ENCODE measurements at places on chromosomes 16 and 17.
A peak's percentile ranks its signal among the peaks of the same experiment; 100 is the strongest.

DNA sequence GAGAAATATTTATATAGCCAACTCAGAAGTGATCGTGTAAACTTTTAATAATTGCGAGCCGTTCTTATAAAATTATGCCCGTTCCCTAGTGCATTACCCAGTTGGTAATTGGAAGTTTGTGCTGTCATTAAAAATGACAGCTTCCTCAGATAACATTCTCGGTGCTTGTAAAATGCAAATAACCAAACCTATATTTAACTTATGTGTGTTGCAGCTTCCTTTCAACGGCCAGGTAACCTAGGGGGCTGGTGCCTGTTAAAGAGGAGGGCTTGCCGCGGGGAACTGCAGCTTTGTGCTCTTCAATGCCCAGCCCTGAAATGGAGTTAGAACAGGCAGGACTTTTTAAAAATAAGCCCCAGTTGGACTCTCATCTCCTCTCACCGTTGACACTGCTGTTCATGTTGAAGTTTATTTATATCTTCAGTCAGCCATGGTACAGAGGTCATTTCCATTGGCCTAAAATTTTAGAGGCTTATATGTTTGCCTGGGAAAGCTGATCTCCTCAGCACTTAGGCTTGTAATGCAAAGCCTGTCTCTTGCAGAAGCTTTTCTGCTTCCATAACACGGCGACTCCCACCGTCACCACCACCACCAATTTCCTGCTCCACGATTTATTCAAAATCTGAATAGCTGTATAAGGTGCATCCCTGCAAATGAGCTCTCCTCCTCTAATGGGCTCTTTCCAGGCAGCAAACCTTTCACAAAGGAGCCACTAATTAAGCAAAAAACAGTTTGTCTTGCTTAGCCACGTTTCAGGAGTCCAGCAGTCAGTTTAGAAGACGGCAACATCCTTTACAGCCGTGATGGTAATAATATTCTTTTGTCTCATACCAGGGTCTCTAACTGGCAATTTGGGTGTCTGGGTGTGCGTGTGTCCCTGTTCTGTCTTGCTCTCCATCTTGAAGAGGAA lies 74.7 kb downstream of the RPA1 start:
- no peak for DNase-seq

DNA sequence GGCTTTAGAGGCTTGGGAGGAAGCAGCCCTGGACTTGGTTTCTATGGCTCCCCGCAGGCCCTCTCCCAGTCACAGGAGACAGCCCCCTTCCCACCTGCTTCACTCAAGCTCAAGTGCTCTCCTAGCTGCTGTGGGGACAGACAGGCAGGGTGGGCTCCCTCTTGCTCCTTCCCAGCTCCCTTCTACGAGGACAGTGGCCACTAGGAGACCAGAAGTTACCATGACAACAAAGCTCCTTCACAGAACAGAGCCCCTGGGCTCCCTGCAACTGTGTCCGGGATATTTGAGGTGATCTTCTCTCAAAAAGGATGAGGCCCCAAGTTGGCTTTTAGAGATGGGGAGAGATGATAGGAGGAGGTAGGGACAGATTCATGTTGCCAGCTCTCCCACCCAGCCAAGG lies 116.3 kb downstream of the AMFR start:
- no peak for DNase-seq

DNA sequence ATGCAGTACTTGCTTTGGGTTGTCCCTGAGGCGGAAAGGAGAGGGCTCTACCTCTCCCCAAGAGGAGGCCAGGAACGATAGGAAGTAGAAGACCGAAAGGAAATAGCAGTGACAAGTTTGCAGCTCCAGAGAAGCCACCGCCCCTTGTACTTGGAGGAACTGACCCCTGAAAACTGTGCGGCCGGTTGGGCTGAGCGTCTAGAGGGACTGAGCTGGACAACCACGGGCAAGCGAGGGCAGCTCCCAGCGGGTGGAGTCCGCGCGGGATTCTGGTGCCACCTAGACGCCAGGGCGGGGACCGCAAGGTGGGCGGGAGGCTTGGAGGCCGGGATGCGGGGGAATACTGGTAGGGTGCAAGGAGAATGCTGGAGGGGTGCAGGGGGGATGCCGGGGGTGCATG lies 1.3 kb upstream of the SLC6A4 start:
- DNase-seq, result no peak

DNA sequence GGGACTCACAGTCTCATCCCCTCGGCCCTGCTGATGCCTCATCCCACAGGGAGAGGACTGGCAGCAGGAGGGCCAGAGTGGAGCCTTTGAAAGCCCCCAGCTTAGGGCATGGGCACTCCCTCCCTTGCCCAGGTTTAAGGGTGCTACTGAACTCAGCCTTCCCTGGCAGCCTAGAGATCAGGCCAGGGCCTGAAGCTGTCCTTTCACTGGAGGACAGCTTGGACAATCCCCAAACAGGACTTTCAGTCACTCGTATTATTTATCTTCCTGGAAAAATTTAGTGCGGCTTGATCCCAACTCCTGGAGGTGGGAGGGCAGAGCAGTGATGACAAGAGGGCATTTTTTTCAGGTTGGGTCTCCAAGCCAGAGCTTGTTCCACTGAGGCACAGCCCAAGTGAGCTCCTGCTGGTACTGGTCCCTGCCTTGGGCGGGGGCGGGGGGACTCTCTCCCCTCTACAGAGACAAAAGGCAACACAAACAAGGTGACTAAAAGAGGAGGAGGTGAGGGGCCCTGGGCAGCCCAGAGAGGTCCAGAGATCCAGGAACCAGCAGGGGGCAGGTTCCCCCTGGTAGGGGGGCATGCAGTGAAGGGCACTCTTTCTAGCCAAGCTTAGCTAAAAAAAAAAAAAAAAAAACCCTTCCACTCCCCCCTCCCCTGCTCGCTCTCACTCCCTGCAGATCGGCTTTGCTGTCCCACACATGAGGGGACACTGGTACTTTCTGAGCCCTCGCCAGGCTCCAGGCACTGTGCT lies 1.7 kb downstream of the ZNF385C start:
- DNase-seq, result no peak

DNA sequence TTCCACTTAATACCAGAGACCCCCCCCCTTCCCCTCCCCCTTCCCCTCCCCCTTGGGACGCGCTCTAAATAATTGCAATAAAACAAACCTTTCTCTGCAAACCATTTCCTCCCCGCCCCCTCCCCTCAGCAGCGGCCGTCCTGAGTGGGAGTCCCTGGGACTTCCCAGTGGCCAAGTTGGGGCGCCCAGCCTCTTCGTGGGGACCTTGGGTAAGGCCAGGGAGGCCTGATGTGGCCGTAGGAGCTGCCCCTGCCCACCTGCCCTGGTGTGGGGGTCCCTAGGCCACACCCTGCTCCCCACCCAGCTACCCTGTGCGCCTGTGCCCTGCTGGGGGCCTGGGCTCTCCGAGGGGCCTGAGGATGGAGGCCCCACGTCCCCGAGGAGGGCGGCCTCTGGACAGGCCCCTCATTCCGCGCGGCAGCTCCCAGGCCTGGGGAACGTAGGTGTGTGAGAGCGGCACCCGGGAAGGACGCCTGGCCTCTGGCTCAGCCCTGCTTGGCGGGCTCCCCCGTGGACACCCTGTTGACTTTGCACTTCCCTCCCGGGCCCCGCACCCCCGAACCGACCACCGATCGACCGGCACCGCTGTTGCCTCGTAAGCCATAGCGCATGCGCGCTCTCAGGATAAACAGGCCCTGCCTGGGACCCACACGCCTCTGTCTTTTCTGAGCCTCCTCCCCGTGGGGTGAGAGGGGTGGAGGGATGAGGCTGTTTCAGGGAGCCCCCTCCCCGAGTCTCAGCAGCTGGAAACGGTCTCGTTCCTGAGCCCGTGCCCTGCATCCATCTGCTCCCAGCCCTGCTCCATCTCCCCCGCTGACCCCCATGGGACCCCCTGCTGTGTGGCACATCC lies 9.0 kb downstream of the NTHL1 start:
- DNase-seq, result no peak

DNA sequence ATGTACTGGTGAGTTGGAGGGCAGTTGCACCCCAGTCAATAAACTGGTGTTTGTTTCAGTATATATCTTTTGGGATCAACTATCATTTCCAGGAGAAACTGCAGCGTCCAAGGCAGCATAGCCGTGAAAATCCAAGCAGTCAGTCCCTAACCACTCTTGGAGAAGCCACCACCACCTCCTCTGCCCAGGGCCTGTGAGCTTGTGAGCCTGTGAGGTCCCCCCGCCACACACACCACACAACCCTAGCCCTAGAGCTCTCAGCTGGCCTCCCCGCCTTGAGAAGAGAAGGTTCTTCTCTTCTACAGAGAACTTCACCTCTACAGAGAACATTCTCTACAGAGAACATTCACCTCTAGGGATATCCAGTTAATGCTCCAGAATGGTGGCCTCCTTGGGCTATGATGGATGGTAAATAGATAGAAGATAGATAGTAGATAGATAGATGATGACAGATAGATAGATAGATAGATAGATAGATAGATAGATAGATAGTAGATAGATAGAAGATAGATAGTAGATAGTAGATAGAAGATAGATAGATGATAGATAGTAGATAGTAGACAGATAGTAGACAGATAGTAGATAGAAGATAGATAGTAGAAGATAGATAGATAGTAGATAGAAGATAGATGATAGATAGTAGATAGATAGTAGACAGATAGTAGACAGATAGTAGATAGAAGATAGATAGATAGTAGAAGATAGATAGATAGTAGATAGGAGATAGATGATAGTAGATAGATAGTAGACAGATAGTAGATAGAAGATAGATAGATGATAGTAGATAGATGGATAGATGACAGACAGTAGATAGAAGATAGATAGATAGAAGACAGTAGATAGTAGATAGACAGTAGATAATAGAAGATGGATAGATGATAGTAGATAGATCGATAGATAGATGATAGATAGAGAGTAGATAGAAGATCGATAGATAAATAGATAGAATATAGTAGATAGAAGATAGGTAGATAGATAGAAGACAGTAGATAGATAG lies 13.7 kb downstream of the ALOX15B start:
- DNase-seq, result no peak

- DNase-seq, result no peak
Observed at GRCh38 chr17:64261417-64262145, 1.5 kb downstream of the TEX2 start.

DNA sequence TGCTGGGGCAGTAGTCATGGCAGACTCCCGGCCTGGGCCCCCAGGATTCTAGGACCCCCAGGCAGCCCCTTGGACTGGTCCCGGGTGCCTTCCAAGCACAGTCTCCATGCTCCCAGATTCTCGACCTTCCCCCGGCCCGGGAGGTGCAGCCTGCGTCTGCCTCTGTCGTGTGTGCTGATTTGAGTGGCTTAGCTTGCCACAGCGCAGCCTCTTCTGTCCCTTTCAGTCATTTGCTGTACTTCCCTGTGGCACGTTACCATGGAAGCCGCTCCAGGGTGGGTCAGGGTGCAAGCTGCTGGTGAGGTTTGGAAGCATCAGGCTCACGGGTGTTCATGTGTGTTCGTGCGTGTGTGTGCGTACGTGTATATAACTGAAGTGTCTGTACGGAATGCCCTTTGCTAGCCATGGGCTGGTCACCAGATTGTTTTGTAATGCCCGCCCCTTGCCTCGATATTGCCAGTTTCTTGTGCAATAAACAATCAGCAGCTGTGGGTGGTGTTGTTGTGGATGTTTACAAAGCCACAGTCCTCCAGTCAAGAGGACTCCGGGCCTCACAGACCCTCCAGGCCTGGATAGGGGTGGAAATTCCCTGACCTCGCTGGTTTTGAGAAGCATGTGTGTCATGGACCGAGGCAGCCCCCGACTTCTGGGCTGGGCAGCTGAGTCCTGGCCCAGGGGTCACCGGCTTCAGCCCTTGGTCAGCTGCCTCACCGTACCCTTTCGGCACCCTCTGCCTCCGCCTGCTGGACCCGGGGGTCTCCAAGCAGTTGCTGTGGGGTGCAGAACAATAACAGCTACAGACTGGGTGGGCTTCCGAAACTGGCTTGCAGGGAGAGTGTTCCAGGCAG lies 9.7 kb upstream of the CLEC18A start:
- no peak for DNase-seq

GRCh38 chr17:42334677-42335076 lies 46.4 kb downstream of the STAT5A start:
- no peak for DNase-seq

GRCh38 chr17:4788159-4788806 lies 481 bp upstream of the GLTPD2 start:
- DNase-seq, result no peak

GRCh38 chr17:55171634-55172328 lies 93.0 kb upstream of the HLF start:
- DNase-seq, result no peak

DNA sequence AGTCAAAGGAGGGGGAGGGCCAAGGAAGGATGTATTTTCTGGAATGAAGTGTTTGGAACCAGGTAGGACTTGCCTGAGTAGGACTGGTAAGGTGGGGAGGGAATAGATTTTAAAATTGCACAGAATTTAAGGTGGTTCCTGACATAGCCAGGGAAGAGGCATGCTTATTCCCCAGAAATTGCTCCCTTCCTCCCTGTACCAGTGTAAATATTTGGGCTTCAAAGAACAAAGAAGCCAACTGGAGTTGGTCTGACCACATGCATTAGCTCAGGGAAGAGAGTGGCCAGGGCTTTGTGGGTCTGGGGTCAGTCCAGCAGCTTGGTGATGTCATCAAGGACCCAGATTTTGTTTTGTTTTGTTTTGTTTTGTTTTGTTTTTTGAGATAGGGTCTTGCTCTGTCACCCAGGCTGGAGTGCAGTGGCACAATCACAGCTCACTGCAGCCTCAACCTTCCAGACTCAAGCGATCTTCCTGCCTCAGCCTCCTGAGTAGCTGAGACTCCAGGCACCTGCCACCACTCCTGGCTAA lies 9.3 kb upstream of the MRTFB start:
- DNase-seq, result no peak

DNA sequence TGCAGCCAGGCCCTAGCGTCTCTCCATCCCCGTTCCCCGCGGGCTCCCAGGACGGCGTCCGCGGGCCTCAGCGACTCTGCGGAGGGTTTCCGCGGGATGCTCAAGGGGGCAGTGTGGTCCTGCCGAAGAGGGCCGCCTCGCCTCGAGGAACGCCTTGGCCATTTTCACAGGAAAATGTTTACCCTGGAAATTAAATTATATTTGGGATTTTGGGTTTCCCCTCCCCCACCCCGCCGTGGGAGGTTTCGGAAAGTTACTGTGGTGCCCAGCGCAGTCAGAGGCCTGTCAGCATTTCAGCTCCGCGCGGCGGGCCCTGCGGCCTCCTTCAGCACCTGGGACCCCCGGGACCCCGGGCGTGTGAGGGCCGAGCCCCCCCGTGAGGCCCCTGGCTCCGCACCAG lies 94.5 kb downstream of the PCTP start:
- peak; percentile 5 for DNase-seq

- no peak for DNase-seq
Observed at GRCh38 chr17:38511150-38512108, 83.2 kb downstream of the ARHGAP23 start.

DNA sequence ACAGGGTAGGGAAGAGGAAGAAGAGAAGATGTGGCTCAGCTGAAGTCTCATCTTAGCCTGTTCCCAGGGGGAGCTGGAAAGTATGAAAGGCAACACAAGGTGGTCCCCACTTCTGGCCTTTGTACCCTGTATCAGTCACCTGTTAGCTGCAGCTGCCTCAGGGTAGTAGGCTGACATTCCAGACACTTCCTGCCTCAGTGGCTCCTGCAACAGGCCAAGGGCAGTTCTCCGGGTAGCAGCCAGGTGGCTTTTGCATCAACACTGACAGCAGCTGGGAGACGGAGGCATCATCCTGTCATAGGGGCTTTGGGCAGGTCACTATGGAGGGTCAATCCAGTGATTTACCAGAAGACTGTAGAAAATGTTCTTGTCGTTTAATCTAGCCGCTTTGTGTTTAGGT lies 124.0 kb downstream of the RGS9 start:
- DNase-seq, result no peak

Measured in C1 segment of cervical spinal cord (tissue), 14 donors.